ENCODE measurements at places on chromosomes 6 and 20. TPM values are rescaled to one million over a fixed set of nuclear protein-coding genes. Genes with fewer than 3 reads are reported as not detected.

Gene PI3
- 4.1 TPM for total RNA-seq

Gene PTCHD4
- 4.1 TPM for total RNA-seq

Gene C6orf163
- 2.1 TPM for total RNA-seq

Gene CEP85L
- 10.5 TPM for total RNA-seq

Gene TMEM74B
- total RNA-seq, result 6.1 TPM

Gene ERVFRD-1
- total RNA-seq, result 0.55 TPM

DNA sequence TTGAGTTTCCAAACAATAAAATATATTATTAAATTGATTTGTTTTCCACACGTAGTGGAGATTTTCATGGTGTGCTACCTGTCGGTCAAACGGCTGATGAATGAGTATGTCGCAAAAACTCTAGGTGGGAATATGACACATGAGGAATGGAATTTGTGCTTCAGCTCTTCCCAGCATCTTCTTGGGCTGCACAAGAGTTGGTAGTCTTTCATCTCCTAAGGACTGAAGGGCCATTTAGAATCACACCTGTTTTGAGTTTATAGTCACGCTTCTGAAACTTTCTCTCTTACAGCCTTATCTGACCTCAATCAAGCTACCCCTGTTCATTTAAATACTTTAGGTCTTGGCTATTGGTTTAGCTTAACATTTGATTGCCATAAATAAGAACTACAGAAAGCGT is 157.7 kb upstream of the AKAP12 start:
- H3K4me1 ChIP-seq, result no peaks in the 10 kb centered on the region
- H3K27me3 ChIP-seq, result no peaks in the 10 kb centered on the region
- no peaks in the 10 kb centered on the region for H3K36me3 ChIP-seq
- no peak for DNase-seq
- H3K4me3 ChIP-seq, result no peak overlapping the region

DNA sequence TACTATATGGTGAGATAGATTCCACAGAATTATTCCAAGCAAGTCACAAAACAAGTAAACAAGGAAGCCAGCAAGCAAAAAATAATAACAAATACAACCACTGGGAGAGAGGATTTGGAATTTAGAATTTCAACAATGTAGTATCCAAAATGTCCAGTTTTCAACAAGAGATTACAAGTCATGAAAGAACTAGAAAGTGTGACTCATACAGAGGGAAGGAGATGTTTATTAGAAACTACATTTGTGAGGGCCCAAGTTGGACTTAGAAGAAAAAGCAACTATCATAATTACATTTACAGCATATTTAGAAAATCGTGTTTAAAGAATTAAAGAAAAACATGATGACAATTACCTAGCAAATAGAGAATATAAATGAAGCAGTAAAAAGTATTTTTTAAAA is 494.6 kb upstream of the ID4 start:
- H3K4me3 ChIP-seq, result no peak overlapping the region
- no peaks in the 10 kb centered on the region for H3K36me3 ChIP-seq
- no peaks in the 10 kb centered on the region for H3K27me3 ChIP-seq
- DNase-seq, result no peak
- H3K4me1 ChIP-seq, result no peaks in the 10 kb centered on the region

DNA sequence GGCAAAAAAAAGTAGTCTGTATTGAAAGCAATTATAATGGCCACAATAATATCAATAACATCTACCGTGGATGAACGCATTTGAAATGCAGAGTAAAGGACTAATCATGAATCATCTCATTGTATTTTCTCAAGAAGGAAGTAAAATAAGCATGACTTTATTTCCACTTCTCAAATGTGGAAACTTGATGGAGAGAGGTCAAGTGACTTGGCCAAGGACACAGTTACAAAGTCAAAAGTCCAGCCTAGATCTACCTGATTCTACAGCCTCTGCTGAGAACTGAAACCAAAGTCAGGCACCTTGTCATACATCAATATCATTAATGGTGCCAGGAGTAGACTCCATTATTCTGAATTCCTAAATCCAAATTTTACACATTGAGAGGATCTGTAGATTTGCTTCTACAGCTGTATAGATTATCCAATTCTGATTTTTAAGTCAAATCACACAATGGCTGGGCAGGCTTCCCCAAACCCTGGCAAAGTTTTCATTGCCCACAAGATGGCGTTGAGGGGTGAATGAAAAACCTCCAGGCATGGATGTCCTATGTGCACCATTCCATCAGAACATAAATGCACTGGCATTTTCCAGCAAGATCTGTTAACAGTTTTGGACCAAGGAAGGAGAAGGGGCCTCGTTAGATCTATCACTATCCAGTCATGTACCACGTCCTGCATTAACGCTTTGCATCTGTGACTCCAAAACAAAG is 423.1 kb downstream of the MAFB start:
- DNase-seq, result no peak
- H3K27me3 ChIP-seq, result no peaks in the 10 kb centered on the region
- no peaks in the 10 kb centered on the region for H3K36me3 ChIP-seq
- H3K4me1 ChIP-seq, result no peaks in the 10 kb centered on the region

GRCh38 chr6:147806697-147807096 is 298.2 kb downstream of the SAMD5 start:
- DNase-seq, result no peak
- H3K4me1 ChIP-seq, result no peaks in the 10 kb centered on the region
- no peaks in the 10 kb centered on the region for H3K36me3 ChIP-seq
- H3K27ac ChIP-seq, result no peak overlapping the region
- no peak overlapping the region for H3K4me3 ChIP-seq
- H3K27me3 ChIP-seq, result no peaks in the 10 kb centered on the region

- no peak overlapping the region for H3K4me3 ChIP-seq
- H3K27ac ChIP-seq, result no peak overlapping the region
- peaks cover 32% of the 10 kb centered on the region for H3K36me3 ChIP-seq
- no peaks in the 10 kb centered on the region for H3K4me1 ChIP-seq
- H3K27me3 ChIP-seq, result no peaks in the 10 kb centered on the region
Measured at GRCh38 chr20:20549704-20550103, 162.7 kb downstream of the RALGAPA2 start.

DNA sequence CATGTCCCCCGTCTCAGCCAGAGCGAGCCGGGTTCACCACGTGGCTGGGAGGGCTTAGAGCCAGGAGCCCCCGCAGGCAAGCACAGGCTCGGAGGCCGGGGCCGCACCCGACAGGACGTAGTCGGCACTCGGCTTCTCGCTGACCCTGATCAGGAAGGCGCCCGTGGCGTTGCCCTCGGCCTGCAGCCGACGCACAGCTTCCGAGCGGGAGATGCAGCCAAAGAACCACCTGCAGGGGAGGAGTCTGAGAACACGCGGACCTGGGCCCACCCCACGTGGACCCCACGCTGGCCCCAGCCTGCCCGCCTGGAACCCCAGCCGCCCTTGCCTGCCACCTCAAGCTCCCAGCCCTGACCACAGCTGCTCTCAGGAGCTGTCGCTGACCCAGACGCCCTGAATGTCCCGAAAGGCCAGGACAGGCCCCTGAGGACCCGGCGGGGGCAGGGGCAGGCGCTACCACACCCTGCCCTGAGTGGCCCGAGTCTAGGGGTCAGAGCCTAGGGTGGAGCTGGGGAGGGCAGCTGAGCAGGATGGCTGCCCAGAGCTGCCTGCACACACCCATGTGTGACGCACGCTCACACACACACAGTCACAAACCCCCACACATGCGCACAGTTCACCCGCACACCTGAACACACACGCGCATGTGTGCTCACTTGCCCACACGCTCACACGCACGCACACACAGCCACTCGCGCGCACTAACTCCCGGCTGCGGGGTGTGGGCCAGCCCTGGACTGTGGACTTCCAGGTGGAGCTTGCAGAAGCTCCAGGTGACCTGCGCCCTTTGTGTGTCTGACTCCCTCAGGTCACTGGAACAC is 2.1 kb downstream of the PTK6 start:
- H3K4me3 ChIP-seq, result no peak overlapping the region
- DNase-seq, result no peak
- H3K36me3 ChIP-seq, result no peaks in the 10 kb centered on the region
- no peak overlapping the region for H3K27ac ChIP-seq

- H3K4me3 ChIP-seq, result no peak overlapping the region
- no peaks in the 10 kb centered on the region for H3K36me3 ChIP-seq
- H3K27me3 ChIP-seq, result no peaks in the 10 kb centered on the region
- peak overlapping the region; percentile 20 for H3K27ac ChIP-seq
Measured at GRCh38 chr6:157597461-157598312, 216.7 kb downstream of the ZDHHC14 start.

DNA sequence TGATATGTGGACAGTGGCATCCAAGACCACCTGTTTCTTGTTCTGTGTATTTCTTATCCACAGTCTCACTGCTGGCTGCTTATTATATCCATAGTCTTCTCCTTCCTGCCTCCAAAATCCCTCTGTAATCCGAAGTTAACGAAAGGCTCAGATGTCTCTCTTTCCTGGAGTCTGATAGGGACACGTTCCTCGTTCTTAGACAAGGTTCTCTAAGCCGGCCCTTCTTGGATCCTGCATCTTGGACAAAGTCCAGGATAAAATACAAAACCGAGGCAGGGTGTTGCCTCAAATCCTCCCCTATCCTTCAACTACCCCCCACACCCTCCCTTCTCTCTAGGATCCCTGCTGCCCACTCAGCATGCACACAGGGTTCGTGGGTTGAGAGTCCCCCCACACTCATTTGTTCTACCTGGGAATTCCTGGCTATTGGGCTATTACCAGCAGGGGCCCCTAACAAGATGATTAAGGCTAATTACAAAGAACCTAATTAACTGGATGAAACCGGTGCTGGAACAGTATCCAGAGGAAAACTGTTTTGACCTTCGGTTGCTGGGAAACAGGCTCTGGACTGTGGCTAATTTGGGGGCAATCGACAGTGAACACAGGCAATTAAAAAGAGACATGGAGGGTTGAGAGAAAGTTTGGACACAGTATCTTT is 32.7 kb upstream of the MRPS10 start:
- DNase-seq, result no peak
- no peak overlapping the region for H3K27ac ChIP-seq
- peaks cover 11% of the 10 kb centered on the region for H3K36me3 ChIP-seq
- peaks cover 5% of the 10 kb centered on the region for H3K4me1 ChIP-seq
- H3K4me3 ChIP-seq, result no peak overlapping the region
